ENCODE measurements at places on chromosomes 1 and 21.

DNA sequence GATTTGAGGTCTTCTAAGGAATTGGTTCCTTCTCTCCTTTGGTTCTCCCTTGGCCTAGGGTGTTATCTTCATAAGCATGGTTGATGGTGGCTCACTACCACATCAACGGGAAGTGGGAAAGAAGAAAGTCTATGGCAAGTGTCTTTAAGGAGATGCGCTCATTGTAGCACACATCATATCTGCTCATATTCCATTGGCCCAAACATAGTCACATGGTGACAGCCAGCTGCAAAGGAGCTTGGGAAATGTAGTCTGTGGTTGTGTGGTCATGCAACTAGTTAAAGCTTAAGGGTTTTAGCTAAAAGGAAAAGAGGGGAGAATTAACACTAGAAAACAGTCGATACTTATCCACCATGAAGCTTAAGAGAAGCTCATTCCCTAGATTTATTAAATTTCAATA is 11.4 kb upstream of the MRPS6 start:
- DNase-seq = peak; percentile 76

- DNase-seq = no peak
Observed at GRCh38 chr1:231925864-231926263, 299.3 kb downstream of the DISC1 start.

DNA sequence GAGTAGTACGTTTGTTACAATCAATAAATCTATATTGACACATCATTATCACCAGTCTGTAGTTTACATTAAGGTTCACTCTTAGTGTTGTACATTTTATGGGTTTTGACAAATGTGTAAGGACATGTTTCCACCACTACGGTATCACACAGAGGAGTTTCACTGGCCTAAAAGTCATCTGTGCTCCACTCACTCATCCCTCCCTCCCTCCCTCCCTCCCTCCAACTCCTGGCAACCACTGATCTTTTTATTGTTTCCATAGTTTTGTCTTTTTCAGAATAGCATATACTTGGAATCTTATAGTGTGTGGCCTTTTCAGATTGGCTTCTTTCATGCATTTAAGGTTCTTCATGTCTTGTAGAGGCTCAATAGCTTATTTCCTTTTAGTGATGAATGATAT is 44.1 kb upstream of the RHOU start:
- DNase-seq = no peak

DNA sequence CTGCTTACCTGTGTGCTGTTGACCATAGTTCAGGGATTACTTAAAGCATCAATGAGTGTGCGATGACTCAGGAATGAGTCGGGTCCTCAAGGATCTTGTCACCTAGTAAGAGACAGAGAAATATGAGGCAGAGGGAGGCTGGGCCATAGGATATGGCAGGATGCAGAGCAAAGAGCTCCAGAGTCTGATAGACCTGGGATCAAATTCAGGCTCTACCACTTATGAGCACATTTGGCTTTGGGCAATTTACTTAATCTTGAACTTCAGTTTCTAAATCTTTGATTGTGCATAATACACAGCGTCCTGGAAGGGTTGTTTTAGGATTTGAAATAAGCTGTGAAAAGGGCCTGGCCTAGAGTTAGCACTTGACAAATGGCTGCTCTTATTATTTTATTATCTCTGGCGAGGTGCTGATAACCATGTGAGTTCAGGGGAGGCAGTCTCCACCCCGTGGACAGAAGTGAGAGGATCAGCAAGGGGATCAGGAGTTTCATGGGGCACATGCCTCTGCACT is 94.5 kb downstream of the ROR1 start:
- DNase-seq = no peak

- peak; percentile 39 for DNase-seq
Observed at GRCh38 chr1:183580281-183580682, 10.0 kb downstream of the NCF2 start.

DNA sequence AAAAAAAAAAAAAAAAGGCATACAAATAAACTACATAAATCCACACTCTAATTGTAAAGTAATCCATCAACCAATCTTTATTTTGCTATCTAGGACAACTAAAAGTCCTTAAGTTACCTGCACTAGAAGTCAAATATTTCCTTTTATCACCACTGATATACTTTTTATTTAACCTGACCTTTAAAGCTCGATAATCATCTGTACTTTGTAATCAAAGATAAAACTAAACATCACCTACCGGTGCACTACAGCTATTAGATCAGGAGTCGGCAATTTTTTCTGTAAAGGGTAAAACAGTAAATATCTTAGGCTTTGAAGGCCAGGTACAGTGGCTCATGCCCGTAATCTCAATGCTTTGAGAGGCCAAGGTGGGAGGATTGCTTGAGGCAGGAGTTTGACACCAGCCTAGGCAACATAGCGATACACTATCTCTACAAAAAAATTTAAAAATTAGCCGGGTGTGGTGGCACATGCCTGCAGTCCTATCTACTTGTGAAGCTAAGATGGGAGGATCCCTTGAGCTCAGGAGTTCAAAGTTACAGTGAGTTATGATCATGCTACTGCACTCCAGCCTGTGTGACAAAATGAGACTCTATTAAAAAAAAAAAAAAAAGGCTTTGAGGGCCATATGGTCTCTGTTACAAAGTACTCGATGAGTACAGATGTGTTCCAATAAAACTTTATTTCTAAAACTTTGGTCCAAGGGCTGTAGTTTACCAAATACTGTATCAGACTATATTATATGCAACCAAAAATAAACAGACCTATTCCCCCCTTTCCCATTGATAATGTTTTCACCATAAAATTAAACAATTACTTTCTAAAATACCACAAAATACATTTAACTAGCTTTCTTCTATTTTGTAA is 47.1 kb downstream of the TESK2 start:
- no peak for DNase-seq

DNA sequence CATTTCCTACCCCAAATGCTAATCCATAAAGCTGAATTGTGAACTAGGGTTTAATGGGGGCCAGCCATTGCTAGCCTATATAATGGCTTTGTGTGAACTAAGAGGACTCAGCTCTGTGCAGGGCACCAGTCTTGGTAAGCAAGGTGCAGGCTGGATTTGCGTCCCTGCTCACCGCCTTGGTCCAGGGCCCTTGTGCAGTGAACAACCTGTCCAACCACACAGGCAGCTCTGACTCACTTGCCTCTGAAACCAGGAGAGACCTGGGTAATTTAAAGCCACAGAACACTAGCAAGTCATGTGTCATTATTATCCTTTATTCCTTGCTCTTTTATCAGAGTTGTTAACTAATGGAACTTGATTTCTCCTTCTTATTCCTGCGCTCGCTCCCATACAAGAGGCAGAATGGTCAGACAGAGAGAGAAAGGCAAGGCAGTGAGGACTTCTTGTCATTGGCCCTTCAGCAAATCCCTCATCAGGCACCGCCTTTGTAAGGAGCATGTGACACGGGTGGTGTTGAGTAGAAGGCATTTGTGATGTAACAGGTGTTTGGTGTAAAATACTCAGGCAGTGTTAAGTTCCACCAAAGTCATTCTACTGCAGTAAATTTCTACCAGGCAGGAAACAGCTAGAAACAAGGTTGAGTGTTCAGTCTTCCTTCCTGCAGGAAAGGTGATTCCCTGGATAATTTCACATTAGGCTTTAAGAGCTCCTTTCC is 67.3 kb upstream of the OLIG2 start:
- DNase-seq = no peak

- no peak for DNase-seq
Observed at GRCh38 chr1:106700211-106700610, 356.3 kb upstream of the PRMT6 start.

DNA sequence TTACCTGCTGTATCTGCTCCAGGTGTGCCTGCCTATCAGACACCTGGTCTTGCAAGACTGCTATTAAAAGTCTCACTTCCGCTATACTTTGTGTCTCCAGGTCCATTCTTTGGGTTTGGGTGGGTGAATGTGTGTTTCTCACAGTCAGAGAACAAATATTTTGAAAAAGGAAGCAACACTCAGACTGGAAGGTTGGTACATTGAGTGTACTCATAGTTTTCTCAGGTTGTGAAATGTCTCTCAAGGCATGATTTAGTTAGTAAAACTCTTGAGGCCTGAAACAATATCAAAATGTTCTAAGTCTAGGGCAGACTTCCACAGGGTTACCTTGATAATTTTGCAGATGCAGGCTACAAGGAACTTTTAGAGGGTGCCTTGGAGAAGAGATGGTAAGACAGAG is 429.9 kb upstream of the ZRANB2 start:
- DNase-seq = no peak

DNA sequence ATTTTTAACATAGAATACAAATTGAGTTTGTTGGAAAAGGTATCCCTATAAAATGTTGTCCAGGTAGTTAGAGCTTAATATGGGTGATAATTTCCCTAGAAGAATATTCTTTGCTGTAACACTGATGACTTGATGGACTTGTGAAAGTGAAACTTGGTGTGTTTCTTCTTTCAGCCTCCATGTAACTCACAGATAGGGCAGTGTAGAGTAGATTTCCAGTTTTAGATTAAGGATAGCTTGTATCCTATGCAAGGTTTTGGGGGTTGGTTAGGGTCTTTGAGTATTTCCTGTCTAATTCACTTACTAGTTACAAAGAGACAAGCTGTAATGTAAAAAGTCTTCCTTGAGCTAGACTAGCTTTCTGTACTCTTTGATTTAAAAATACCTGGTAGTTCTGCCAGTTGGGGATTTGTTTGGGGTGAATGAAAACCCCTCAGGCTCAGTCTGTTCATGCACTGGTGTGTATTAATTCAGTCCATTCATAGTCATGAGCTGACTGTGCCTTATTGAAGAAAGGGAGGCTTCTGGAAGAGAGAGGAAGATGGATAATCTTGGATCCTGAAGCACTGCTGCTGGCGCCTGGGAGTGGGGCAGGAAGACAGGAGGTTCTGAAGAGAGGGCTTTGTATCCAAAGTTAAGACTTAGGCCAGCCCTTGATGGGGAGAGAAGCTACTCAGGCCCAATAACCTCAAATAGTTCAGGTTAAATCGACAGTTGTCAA is 83.6 kb downstream of the CAMTA1 start:
- no peak for DNase-seq

DNA sequence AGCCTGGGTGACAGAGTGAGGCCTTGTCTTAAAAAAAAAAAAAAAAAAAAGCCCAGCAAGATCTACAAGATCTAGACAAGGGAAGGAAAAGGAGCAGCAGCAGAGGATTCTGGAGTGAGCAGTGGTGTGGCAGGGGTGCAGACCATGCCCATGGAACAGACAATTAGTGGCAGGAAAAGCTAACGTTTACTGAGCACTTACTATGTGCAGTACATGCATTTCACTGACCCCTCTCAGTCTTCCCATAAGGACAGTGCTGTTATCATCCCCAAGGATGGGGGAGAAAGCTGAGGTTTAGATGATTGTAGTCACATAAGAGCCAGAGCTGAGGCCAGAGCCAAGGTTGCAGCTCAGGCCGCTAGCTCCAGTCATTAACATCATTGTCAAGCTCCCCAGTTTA is 5.9 kb downstream of the PODN start:
- no peak for DNase-seq

- no peak for DNase-seq
Observed at GRCh38 chr1:78370356-78370755, 120.4 kb upstream of the PTGFR start.

DNA sequence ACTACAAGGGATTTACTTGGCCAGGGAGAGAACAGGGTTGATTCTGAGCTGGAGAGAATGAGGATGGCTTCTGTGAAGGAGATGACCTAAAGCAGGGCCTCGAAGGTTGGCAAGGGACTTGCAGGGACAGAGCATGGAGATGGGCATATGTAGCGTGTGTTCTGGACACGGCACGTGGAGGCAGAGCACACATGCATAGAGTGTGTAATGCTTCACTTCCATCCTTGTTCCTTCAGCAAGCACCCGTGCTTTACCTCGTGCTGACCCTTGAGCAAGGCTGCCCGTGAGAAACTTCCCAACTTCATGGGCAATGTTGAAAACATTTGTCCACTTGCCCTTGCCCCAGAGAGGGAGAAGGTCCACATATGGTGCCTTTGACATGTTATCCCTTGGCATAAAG is 33.1 kb downstream of the NFIA start:
- DNase-seq = no peak

DNA sequence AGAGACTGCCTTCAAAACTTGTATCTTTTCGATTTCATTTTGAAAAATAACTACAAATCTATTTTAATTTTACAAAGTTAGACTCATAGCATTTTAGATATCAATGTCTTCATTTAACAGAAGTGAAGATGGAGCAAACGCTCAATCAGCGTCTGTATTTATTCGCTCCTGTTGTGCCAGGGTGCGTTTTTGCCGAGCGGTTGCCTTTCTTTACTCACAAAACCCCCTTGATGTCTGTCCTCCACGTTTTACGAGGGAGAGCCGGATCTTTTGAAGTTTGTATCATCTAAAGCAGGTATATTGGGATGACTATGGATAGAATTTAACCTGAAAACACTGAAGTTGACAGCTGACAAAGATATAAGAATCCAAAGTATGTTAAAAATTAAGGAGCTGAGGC is 44.6 kb downstream of the MRPL39 start:
- DNase-seq = no peak

GRCh38 chr1:194723067-194723466 is 1536.7 kb upstream of the B3GALT2 start:
- no peak for DNase-seq

GRCh38 chr1:247487057-247487456 is 29.2 kb upstream of the OR2B11 start:
- no peak for DNase-seq

DNA sequence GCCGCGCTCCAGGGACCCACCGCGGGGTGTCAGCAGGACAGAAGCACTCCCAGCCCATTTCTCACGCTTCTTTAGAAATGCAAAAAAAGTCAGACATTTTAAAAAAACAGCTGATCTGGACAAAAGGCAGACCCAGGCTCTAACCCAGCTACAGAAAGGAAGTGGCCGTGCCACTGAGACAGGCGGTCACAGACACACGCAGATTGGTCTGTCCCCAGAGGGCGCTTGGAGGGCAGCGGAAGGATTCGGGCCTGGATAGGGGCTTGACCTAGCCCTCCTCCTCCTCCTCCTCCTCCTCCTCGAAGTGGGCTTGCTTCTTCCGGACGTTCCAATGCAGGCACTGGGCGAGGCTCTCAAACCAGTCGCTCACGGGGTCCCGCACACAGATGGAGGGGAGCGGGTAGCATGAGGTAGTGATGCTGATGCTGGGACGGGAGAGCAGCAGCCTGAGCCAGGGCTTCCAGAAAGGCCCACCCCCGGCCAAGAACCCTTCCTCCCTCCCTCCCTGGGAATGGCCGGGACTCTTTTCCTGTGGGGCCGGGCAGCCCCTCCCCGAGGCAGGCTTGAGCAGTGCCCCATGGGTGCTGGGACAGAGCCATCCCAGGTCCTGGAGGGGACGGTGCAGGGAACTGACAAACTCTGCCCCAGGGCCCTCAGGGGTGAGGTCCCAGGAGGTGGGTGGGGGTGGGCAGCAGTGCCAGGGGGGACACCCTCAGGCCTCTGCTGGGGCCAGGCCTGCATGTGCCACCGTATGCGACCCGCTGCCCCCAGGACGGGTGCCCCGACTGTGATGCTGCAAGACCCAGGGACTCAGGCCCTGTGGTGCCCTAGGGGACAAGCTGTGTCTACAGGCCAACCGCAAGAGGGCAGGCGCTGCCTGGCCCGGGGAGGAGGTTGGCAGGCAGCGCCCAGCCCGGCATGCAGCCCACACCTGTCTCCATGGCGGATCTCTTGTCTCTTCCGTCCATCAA is 25.3 kb downstream of the NADK start:
- DNase-seq = no peak

Measured in CMK (cell line).